ENCODE measurements at places on chromosomes 1 and 21. TPM values are rescaled to one million over a fixed set of nuclear protein-coding genes. Genes with fewer than 3 reads are reported as not detected.

RHEX gene
- total RNA-seq: not detected

COL9A2 gene
- total RNA-seq: 2.8 TPM

TDRD5 gene
- total RNA-seq: not detected

SAMD11 gene
- 59.8 TPM for total RNA-seq

- DNase-seq: no peak
Observed at GRCh38 chr1:36571106-36571505, 88.4 kb upstream of the CSF3R start.

DNA sequence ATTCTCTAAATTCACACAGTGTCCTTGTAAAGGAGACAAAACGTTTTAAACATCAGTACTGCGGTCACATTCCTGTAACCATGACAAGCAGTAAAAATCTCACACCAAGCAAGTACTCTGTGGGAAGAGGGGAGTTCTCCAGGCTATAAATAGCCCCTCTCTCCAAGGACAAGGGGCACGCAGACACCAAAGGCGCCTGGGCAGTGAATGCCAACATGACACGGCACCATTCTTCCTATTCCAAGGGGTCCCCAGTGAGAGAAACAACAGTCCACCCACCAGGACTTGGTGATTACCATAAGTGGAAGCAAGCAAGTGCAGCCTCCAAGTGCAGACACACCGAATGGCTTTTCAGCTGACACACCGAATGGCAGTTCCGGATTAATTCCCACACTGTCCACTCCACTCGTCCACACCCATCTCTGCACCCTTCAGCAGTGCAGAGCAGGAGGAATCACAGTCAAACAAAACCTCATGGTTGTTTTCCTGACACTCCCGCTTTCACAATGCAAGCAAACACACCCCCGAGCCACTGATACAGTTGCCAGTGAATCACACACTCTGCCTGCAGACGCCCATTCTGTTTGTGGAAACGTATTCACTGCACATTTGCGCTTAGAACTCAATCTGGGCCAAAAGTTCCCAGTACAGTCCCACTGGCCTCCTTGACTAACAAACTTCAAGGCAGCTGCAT lies 1.8 kb downstream of the PTTG1IP start:
- peak; percentile 78 for DNase-seq

- no peak for DNase-seq
Observed at GRCh38 chr1:192512426-192513162, 63.0 kb upstream of the RGS1 start.

GRCh38 chr1:911875-912739 lies 11.6 kb upstream of the SAMD11 start:
- no peak for DNase-seq

DNA sequence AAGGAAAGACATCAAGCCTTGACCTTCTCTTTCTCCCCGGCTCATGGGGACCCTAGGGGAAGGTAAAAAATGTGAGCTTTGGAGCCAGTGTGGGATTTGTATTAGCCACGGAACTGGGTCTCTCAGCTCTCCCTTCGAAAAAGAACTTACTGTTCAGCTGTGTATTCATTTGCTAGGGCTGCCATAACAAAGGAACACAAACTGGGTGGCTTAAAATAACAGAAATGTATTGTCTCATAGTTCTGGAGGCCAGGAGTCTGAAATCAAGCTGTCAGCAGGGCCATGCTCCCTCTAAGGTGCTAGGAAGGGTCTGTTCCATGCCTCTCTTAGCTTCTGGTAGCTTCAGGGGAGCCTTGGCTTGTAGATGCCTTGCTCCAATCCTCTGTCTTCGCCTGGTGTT lies 83.5 kb upstream of the SLC2A1 start:
- DNase-seq: no peak

DNA sequence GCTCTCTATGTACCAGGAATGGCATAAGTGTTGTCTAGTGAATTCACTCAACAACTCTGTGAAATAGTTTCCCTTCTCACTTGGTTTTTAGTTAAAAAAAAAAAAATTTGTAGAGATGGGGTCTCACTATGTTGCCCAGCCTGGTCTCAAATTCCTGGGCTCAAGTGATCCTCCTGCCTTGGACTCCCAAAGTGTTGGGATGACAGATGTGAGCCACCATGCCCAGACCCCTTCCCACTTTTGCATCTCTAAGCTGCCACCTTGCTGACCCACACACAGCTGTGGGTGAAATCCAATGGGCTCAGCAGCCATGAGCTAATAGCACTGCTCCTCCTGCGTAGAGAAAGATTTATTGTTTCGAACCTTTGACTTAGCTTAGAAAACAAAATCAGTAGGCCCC lies 33.5 kb downstream of the NEK2 start:
- DNase-seq: no peak

DNA sequence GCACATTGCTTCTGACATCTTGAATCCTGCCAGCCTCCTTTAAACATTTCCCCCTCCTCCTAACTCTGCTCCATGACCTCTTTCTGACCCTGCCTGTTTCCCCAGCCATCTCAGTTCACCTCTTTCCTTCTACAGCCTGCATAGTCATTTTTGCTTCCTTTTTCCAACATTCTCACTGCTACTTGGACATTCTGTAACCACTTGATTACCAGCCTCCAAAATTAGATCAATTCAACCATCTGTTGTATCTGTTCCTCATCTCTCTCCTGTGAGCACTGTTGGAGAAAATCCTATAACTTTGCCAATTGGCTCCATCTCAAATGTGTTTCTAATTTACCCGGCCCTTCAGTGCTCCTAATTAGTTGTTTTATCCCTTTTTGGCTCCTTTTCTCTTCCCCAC lies 27.5 kb upstream of the GPR88 start:
- DNase-seq: no peak

DNA sequence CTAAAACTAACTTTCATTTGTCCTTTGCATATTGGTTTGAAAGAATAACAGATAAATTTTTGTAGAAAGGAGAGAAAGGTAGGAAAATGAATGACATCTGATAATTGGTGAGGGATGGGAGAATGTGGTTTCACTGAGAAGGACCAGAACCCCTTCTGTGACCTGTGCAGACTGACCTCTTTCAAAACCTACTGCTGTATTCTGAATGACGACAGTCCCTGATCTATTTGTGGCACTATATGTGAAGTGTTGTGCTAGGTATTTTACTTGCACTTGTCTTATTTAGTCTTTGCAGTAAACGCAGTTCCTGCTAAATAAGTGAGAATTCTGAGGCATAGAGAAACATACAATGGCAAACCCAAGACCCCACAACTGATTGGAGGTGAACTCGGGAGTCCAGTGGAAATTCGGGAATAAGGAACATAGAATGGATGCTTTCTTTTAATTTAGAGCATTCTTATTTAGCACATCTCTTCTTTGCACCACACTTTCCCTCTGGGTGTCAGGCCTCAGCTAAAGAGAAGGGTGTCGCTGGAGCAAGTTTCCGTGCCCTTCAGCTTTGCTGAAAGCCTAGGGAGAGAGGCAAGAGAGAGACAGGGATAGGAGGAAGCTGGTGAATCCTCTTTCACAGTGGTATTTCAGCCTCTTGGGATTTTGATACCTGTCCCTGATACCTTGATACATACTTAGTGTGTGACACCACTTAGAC lies 230.2 kb downstream of the PAPPA2 start:
- no peak for DNase-seq

DNA sequence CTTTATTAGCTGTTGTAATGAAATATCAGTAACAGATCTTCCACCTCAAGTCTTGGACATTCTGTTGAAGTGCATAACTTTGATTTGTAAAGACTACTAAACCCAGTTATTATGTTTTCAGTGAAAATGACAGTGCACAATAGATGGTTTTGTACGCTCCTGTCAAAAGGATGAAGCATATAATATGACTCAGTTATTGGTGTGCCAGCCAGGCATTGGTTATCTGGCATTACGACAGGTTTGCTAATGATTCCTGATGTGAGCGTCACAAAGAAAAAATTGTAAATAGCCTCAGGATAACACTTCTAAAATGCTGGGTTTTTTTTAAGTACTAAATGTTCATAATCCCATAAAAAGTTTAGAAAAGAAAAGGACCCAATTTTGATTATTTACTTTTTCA lies 147.9 kb downstream of the MAGI3 start:
- peak; percentile 89 for DNase-seq

DNA sequence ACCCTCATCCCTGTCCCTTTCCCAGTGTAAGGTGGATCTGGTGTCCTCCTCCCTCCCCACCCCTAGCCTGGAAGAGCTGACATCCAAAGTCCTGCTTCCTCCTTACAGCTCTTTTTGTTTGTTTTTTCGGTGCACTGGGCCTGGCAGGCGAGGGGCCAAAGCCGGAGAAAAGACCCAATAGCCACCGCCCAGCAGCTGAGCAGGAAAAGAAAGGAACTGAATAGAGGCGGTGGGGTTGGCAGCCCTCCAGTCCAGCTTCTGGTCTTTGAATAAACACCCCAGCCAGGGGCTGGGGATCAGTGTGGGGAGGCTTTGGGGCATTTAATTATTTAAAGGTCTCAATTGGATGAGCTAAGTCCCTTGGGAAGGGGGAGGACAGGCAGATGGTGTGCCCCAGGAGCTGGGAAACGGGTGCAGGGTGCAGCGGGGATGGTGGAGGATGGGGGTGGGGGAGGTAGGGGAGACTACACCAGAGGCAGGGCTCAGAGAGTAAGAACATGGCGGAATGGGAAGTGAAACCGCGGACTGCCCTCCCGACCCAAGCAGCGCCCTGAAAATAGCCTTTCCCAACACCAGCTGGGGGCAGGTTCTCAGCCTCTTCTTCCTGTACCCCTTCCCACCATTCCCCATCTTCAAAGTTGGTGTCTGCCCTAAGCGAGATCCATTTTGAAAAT lies 20.2 kb downstream of the BTG2 start:
- DNase-seq: no peak

GRCh38 chr1:43443197-43443946 lies 10.4 kb downstream of the HYI start:
- DNase-seq: no peak
